NCI-H187 (cell line): ENCODE measurements at places on chromosomes 7 and 10.

GRCh38 chr7:132152131-132152889, 424.0 kb downstream of the PLXNA4 start:
- no peak for DNase-seq

DNA sequence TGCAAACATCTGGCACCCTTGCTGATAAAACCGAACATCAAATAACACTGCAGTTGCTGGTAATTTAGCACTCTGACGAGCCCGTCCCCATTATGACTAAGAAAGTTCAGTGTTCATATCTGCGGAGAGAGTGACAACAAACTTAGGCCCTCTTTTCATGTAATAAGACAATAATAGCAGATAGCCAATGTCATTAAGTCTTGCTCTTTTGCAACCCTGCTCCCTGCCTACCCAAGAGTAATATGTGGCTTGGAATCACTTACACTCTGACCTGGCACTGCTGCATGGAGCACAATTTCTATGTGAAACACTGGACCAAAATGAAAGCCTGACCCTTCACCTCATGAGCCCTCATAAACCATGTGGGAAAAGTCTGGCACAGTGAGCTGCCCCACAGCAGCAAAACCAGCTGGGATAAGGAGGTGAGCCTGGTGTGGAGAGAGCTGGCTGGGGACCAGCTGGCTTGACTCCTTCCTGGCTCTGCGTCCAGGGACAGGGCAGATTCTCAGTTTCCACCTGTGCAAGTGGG, 86.5 kb downstream of the HIPK2 start:
- DNase-seq, result no peak

DNA sequence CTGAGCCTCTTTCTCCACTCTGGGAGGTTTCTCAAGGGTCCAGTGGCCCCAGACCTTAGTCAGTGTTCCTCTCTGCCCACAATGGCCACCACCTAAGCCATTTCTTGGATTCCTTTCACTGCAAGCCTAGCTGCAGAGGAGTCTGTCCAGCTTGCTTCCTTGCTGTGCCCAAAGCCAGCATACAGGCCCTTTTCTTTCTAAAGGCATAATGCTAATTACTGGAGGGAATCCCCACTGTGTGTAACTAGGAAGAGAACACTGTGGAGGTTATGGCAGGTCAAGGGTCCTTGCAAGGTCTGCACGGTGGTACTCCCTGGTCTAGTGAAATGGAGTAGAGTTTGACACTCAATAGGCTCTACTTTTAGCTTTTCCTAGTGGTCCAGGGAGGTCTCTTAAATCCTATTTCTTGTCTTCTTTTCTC, 70.4 kb upstream of the CC2D2B start:
- DNase-seq, result no peak

GRCh38 chr7:157329447-157329846, 7.4 kb upstream of the DNAJB6 start:
- DNase-seq, result no peak

DNA sequence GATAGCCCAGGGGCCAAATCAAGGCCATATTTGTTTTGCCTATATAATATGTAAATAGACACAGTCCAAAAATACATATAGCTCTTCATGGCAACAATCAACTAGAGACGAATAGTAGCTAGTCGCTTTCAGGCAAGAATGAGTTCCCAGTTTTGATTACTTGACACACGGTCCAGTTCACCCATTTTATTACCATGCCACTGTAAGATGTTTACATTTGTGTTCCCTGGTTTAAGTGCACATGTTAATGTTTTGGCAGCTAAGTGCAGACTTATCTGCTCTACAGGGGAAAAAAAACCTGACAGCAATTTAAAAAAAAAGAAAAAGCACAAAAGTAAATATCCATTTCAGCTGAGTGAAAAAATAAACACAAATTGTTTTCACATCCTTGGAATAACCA, 213.1 kb downstream of the TPK1 start:
- no peak for DNase-seq

- no peak for DNase-seq
These were observed 7.8 kb downstream of the KCND2 start for GRCh38 chr7:120280743-120281142.

DNA sequence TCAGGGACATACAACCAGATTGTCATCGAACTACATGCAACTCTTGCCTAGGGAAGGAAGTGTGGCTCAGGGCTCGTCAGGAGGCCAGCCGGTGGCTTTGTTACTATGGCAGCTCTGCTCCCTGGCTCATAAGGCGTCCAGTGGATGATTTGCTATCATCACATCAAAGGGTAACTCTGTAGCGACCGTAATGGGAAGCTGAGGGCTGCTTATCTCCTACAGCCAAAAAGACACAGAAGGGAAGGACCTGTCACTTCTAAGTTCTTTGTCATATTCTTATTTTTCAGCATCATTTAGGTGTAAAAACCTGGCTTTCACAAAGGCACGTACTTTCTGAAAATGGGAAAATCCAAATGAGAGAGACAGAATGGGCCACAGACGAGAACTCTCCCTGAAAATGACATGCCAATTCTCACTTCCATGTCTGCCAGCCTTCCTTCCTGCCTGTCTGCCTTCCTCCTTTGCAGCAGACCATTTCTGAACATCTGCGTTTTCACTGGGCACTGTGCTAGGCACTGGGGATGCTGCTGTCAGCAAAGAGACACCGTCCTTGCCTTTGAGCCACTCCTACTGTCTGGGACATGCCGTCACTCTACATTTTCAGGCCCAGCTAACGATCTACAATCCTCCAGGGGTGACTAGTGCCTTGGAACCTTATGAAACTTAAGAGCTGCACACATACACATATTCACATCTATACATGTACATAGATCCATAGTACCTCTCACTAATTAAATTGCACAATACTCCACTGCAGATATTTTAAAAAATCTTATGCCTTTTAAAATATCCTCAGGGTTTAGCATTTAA, 26.9 kb downstream of the ENKUR start:
- no peak for DNase-seq

GRCh38 chr7:98668255-98668654, 51.2 kb downstream of the NPTX2 start:
- no peak for DNase-seq

DNA sequence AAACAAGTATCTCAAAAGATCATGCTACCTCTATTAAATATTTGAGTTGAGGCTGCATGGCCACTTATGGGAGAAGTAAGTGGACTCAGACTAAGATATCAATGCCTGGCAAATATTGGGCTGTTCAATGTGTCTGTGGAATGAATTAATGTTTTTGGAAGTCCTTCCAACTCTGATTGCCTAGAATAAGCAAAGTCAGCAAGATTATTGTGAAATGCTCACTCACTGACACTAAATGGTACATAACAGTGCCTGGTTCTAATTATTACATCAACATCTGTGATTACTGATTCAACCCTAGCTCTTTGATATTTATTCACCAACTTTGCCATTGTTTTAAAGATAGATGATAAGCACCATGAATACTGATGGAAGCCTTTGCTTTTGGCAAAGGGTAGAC, 45.5 kb upstream of the HDAC9 start:
- DNase-seq, result no peak

- DNase-seq, result no peak
These were observed 145.3 kb downstream of the GLI3 start for GRCh38 chr7:42091461-42092291.

- DNase-seq, result no peak
These were observed 214.0 kb downstream of the MDFIC start for GRCh38 chr7:115135769-115136410.

DNA sequence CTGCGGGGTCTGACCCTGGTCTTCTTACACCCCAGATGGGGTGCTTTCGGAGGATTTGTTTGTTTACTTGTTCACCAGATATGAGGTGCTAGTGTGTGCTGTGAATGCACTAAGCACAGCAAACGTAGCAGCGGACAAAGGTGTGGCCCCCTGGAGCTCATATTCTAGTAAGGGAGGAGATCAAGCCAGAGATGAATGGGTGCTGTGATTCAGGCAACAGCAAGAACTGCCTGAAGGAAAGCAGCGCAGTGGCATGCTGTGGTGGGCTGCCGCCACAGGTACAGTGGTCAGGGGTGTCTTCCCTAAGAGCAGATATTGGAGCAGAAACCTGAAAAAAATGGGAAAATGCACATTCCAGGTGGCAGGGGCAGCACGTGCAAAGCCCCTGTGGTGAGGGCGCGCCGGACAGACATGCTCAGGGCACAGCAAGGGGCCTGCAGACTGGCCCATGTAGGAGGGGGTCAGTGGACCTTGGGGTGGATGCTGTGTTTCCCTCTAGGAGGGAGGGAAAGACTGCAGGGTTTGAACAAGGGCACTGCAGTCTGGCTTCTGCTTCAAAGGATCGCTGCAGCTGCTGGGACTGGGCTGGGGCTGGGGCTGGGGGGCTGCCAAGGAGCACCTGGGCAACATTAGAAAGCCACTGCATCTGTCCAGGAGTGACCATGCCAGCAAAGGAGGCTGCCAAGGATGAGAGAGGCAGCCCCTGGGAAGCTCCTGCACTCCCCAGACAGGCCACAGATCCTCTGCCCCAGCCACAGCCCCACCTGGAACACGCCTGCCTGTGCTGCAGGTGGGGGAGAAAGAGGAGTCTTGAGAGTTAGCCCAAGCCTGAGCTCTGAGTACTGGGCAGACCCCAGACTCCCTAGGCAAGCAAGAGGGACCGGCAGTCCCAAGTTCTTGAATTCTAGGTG, 927 bp upstream of the DEPP1 start:
- DNase-seq, result no peak

- no peak for DNase-seq
These were observed 28.0 kb downstream of the SNX10 start for GRCh38 chr7:26319636-26320035.

DNA sequence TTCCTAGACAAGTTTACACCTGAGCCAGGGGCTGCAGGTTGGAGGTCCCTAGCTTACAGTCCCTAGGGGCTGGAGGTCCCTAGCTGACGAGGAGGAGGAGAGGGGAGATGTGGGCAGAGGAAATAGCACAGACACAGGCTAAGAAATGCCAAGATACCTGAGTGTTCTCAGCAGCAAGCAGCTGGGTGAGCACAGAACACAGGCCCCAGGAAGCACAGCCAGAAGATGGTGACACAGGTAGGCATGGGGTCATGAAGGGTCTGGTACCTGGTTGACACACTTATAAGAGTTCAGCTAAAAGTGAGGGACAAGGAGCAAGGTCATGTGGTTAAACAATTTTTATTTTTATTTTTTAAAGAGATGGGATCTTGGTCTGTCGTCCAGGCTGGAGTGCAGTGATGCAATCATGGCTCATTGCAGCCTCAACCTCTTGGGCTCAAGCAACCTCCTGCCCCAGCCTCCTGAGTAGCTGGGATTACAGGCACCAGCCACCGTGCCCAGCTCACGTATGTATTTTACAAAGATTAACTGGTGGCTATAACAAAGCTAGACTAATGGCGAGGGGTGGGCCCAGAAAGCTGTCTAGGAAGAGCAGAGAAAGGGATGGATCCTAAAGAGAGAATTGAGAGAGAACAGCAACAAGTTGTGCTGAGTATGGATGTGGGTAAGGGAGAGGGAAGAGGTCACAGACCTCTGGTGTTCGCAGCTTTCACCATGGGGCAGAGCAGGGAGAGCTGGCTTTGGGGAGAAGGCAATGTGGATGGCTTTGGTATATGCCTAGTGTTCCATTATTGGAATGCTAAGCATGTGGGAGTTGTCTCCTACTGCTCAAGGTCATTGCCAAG, 140.3 kb upstream of the KLF14 start:
- no peak for DNase-seq

GRCh38 chr10:52220947-52221346, 93.1 kb upstream of the DKK1 start:
- DNase-seq, result no peak

DNA sequence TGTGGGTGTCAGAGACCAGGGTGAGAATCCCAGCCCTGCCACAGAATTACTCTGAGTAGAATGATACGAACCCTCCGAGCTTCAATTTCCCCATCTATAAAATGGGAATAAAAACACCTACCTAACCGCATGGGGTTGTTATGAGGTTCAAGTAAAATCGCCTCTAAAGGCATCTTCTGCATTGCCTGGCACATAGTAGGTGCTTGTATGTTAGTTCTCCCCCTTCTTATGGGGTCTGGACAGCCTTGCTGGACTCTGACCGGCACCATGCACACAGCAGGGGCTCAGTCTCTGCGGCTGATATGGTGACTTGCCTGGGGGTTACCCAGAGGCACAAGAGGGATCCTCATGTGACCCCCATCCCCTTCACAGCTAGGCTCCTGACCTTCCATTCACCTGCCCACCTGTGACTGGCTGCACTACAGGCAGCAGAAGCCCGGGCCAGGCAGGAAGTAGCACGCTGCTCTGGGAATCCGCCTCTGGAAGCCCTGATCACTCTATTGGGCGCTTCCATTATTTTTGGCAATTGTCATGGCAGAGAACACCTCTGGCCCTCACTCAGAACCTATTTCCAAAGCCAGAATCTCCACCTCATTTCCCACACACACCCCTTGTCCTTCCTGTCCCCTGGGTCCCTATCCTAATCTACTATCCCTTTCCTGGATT, 6.0 kb downstream of the SH3PXD2A start:
- no peak for DNase-seq

DNA sequence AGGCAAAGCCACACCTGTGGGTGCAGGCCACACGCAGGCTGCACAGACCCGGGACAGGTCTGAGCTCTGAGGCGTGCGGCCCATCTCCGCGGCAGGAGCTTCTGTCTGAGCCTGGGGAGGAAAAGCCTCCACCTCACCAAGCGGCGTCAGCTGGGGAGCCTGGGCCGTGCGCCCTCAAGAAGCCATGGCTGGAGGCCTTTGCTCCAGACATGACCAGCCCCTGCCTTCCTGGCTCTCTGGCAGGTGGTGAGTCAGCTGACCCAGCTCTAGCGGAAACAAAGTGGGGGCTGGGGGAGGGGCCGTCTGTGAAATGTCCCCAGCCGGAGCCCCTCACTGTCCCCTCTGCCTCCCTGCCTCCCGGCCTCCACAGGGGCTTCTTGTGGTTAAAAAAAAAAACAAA, 12.5 kb downstream of the GPER1 start:
- no peak for DNase-seq

GRCh38 chr10:3217301-3217700, 44.7 kb upstream of the PITRM1 start:
- no peak for DNase-seq

GRCh38 chr10:25766213-25766612, 167.8 kb upstream of the MYO3A start:
- DNase-seq, result no peak

DNA sequence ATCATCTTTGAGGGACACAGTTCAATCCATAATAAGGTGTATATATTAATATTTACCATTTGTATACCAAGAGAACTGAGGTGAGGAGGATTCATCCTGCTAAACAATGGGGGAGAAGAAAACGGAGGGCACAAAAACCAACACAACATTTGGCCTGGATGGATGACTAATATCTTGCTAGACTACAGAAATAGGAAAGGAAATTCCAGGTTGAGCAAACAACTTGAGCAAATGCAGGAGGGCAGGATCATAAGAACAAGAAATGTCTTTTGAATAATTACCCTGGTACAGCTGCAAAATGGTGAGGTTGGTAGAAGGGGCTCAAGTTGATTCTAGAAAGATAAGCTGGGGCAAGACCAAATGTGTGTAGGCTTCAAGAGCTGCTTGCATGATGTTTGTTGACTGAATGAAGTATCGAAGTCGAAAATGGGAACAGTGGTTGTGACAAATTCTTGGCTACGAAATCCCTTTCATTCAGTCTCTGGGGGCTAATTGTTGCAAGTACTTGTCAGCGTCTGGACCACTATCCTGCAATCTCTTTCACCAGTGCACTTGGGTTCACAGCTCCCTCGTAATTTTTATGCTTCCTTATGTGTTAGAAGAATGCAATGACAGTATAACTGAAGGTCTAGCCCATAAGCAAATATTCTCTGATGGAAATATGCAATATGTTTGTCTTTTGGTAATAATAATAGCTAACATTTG, 176.2 kb downstream of the PTEN start:
- DNase-seq, result no peak

GRCh38 chr10:133420028-133420427, 4.4 kb downstream of the SPRN start:
- no peak for DNase-seq

GRCh38 chr10:74892839-74893238, 66.4 kb downstream of the KAT6B start:
- DNase-seq, result no peak
